ENCODE measurements at places on chromosomes 1 and 21. TPM values are rescaled to one million over a fixed set of nuclear protein-coding genes. Genes with fewer than 3 reads are reported as not detected.

DNA sequence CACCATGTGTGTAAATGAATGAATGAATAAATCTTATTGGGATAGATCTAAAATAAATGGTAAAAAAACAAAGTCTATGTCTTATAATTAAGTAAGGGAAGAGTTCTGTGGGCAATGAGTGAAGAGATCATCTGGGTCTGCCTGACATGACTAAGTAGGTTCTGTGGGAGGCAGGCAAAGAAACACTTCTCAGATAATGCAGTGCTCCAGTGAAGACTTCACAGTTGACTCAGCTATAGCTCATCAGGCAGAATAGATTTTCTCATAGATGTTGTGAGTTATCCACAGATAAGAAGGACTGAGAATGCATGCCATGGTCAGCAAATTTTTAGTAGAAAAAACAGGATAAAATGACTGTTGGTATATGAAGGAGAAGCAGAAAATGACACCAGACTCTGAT is 12.4 kb downstream of the KRTAP22-2 start:
- no peak for DNase-seq

DNA sequence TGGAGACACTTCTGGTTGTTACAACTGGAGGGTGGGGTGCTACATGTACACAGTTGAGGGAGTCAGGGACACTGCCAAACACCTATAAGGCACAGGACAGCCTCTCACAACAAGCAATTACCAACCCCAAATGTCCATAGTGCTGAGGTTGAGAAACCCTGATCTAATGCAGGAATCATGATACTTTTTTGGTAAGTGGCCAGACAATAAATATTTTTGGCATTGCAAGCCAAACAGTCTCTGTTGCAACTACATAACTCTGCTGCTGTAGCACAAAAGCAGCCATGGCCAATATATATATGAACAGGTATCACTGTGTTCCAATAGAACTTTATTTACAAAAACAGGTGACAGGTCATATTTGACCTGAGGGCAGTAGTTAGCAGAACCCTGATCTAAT is 177.5 kb downstream of the ASTN1 start:
- DNase-seq: no peak

DNA sequence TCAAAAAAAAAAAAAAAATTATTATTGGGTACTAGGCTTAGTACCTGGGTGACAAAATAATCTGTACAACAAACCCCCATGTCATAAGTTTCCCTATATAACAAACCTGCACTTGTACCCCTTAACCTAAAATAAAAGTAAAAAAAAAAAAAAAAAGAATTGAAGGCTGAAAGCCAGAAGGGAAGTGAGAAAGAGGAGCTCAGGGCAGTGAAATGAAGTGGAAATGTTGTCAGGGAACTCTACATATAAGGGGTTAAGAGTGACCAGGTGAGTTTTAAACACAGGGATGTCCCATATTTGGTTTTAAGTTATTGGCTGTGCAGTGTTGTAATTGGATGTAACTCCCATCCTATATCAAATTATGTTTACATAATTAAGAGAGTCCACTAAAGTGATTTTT is 85.7 kb upstream of the ABCD3 start:
- no peak for DNase-seq

DNA sequence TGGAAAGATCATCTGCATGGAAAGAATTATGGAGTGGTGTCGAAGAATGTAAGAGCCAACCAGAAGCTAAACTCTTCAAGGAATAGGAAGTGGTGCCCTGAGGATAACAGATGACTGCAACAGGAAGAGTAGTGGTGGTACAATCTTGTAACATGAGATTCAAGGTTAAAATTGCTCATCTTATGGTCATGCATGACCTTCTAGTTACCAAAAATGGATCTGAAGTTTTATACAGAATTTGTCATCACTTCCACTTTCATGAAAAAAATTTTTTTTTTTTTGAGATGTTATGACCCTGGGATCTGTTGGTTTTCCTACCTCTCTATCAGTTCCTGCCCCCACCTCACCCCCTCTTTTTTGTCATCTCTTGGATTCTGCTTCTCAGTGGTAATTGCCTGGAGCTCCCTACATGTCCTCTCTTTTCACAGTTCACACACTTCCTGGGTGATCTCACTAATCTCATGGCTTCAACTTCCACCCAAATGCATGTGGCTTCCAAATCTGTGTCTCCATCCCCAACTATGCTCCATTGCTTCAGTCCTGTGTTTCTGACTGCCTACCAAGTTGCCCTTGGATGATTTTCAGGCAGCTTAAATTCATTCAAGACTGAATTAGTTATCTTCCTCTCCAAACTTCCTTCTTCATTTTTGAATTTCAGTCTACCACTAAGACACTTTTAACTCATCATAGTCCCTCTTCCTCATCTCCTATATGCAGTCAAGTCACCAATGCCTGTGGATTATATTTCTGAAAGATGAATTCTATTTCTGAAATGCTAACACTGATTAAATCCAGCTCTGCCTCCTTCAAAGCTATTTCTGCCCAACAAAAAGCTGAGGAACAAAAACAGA is 48.4 kb downstream of the SLAMF6 start:
- DNase-seq: no peak

DNA sequence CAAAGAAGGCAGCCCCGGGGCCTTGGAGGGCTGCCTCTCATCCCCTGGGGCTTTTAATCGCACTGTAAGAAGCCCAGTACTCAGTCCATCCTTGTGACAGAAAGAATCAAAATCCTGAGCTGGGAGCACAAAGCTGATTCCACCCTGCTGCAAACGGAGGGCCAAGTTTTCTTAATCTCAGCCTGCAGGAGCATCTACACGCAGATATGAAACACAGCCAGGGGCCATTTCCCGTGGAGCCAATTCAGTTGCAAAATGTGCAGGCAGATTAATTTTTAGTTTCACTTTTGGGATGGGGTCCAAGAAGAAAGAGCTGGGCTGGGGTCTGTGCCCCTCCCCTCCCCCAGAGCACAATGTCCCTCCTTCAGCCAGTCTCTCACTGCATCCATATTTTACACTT is 4.4 kb downstream of the LYPD8 start:
- DNase-seq: no peak

DNA sequence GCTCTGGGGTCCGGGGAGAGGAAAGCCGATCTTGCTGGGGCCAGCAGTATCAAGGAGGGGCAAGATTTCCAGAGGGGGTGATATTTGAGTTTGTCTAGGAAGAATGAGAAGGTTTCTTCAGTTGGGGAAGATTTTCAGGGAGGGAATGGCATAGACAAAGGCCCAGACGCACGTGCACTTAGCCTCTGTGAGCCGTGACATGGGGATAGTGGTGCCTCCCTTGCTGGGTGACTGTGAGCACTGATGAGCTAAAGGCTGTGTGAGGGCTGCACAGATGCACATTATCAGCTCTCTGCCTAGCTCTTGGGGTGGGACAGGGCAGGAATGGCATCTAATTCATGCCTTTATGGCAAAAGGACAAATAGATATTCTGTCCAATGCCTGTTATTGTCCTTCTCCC is 1.8 kb downstream of the CDCP2 start:
- DNase-seq: no peak

DNA sequence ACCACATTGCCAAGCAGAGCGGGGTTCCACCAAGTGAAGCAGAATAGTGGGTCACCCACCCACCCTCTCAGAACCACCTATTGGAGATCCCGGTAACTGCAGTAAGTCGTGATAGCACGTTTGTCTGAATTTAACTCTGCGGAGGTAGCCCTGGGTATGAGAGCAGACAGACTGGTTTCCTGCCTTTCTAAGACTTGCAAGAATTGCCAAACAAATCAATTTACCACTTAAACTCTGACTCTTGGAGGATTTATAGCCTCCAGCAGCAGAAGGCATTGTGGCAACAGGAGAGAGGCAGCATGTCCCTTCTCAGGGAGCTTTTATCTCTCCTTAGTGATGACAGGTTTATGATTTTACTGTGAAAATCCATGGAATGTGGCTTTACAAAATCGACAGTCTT is 287.9 kb upstream of the FMN2 start:
- DNase-seq: no peak

Gene CHML
- 13.0 TPM for total RNA-seq

Gene KRTAP13-3
- total RNA-seq: not detected

DNA sequence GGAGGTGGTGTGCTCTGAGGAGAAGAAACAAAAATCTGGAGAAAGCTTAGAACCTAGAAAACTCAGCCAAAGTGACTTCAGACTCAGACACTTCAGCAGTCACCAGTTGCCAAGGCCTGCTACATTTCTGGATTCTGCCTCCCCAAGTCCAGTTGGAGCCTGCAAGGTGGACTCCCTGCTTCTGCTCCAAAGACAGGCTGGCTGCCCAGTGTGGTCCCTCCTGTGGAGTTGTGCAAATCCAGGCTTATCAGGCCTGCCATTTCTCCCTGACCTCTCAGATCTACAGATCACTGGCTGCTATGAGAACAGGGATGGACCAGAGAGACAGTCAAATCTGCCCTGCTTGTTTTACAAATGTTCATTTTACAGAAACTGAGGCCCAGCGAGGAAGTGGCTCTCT is 9.9 kb downstream of the CACHD1 start:
- DNase-seq: no peak

- DNase-seq: peak; percentile 87
Measured at GRCh38 chr1:23403735-23404486, 20.6 kb downstream of the TCEA3 start.

- DNase-seq: no peak
Measured at GRCh38 chr1:165490175-165490574, 45.2 kb upstream of the RXRG start.

Gene SH3D21
- 6.5 TPM for total RNA-seq

- DNase-seq: no peak
Measured at GRCh38 chr1:47643306-47644211, 205.7 kb downstream of the FOXD2 start.

Gene CD48
- total RNA-seq: 309 TPM

- no peak for DNase-seq
Measured at GRCh38 chr1:204405988-204406387, 5.6 kb downstream of the PPP1R15B start.

Gene NES
- total RNA-seq: not detected

Gene OVAAL
- total RNA-seq: not detected

Gene CYP4A11
- total RNA-seq: not detected

DNA sequence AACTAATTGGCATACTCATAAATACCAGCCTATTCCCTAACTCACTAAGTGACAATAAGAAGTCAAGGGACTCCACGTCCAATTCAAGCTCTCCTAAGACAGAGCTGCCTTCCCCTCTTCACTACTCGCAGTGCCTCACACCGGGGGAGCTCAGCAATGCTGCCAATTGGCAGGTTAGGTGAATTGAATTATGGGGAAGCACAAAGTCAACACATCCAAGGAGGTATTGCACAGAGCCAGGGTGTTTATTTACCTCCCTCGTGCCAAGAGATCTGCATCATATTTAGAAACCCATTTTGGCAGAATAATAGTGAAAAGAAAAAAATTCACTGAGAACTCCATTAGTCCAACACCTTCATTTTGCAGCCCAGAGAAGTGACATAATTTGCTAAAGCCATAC is 20.4 kb upstream of the TNR start:
- DNase-seq: no peak

Gene OSCP1
- total RNA-seq: 2.2 TPM

Data from activated CD4-positive, alpha-beta T cell treated with anti-CD3 and anti-CD28 coated beads, Interleukin-2, amount 10 ng/mL, durations not matched to agents 7 days and 5 days (primary cell).